ENCODE measurements at places on chromosomes 6 and 20.

- DNase-seq, result no peak
Measured at GRCh38 chr6:44800171-44800783, 412.8 kb downstream of the CDC5L start.

GRCh38 chr6:13435477-13436246 is 51.7 kb downstream of the GFOD1 start:
- no peak for DNase-seq

DNA sequence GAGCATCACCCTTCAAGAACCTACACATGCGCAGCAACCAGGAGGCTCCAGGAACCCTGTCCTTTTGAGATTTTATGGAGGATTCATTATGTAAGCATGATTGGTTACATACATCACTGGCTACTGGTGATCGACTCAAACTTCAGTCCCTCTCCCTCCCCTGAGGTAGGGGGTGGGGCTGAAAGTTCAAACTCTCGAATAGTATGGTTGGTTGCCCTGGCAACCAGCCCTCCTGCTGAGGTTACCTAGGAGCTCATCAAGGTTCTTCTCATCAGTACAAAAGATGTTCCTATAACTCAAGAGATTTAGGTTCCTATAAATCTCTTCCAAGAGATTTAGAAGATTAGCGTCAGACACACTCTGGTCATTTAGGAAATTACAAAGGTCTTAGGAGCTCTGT is 21.9 kb upstream of the ZSCAN9 start:
- no peak for DNase-seq

DNA sequence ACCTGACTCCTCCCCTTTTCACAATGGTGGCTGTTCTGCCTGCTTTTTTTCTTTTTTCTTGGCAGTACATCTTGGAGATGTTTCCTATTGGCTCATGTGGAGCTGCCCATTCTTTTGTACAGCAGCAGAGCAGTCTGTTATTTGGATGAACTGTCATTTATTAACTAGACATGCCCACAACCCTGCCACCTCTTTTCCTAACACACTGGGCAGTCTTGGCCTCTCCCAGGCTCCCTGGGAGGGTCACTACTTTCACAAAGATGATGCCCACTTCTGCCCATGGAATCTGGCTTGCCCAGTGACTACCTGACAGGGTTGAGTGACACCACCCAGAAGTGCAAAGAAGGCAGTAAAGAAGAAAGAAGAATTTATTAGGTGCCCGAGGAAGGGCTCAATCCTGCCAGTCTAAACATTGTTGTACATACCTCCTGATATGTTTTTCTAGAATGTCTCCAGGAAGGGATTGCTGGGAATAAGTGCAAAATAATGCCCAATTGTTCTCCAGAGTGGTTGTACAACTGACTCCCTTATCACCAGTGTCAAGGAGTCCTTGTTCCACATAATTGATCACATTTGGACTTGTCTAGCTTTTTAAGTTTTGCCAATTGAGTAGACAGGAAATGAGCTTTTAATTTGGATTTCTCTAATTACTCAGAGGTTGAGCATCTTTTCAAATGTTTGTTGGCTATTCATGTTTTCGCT is 19.7 kb upstream of the SCRT2 start:
- no peak for DNase-seq

DNA sequence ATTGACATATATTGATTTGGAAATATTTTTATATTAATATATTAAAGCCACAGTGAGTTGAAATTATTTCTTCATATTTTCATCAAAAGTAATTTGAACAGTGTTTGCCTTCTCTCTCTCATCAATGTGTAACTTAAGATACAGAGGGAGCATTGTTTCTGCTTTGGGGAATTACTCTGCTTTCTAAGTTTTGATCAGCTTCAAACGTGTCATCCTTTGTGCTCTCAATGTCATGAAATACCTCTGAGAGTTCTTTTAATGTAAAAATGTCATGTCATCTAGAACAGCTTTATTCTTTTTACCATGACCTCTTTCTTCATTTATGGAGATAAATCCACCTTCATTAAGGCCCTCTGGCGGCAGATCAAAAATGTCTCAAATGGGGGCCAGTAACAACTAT is 259.4 kb upstream of the STXBP5 start:
- no peak for DNase-seq

DNA sequence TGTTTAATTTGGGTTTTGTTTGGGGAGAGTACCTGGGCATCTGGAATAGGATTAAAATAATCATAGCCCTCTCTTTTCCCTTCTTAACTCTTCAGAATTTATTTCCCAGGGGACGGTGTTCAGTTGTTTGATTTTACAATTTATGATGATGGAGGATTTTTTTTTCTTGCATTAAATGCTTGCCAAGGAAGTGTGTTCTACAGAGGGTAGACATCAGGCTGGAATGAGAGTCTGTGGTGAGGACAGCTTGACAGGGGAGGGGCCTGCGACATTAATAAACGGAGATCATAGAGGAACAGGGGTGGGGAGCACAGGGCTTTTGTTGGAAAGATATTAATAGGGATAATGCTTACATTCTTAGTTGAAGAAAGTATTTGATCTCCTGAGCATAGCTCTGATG is 297.5 kb downstream of the CLIC5 start:
- DNase-seq, result no peak

DNA sequence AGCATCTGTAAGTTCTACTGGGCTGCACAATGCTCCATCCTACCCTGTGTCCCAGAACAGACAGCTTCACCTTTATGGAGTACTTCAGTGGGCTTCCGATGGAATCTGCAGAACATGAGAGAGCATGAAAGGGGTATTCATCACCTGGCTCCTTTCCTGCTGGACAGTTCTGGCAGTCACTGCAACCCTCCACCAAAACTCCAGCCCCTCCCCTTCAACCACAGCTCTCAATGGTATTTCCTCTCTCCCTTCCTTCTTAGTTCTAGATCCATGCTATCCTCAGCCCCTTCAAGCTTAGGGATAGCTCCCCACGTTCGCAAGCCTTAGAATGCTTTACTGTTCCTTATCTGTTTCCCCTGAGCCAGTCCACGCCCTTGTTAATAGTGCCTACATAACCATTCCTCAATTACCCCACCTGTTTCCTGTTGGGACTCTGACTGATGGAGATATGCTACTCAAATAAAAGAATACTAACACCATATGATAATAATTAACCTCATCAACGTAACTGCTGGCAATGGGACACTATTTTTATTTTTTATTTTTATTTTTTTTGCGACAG is 26.8 kb downstream of the TRAM2 start:
- no peak for DNase-seq

GRCh38 chr6:46914279-46914810 is 7.4 kb downstream of the ADGRF5 start:
- DNase-seq, result no peak

DNA sequence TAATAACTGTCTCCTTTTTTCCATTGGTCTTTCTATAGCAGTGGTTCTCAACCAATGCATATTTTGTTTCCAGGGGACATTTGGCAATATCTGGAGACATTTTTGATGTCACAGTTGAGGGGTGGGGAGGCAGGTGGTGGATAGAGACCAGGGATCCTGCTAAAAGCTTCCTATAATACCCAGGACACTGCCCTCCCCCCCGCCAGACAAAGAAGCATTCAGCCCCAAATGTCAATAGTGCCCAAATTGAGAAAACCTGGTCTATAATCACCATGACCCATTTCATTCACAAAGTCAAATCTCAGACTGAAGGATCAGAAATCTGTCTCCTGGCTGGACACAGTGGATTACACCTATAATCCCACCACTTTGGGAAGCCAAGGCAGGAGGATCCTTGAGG is 128.8 kb downstream of the BMP7 start:
- DNase-seq, result no peak

DNA sequence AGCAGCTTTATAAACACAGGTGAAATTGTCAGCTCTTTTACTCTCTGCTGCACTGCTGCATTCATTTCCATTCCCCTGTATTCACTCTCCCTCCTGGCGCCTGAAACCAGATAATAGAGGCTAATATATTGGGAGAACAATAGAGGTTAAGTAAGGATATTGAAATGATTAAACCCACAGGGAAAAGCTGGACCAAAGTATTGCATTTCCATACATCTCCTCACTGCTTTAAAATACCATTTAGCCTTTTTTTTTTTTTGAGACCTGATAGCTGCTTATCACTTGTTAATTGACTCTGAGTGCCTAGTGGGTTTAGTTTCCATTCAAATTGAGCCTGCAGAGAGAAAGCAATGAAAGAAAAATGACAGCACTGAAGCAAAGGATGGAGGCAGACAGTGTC is 540.5 kb upstream of the IMPG1 start:
- DNase-seq, result no peak

- no peak for DNase-seq
Measured at GRCh38 chr6:6694825-6695624, 106.5 kb downstream of the LY86 start.

DNA sequence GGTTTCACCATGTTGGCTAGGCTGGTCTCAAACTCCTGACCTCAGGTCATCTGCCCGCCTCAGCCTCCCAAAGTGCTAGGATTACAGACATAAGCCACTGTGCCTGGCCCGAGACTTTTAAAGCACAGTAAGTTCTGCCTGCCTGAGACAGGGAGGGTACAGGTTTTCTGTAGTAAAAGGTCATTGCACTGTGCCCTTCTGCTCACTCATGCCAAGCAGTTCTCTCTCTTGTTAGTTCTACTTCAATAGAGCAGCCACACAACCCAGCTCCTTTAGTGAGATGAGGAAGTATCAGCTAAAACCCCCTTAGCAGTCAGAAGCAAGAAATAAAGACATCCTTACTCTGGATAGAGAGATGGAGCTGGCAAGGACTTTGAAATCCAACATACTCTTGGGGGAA is 52.4 kb upstream of the ARMH2 start:
- DNase-seq, result no peak

GRCh38 chr20:17377231-17377630 is 150.4 kb downstream of the PCSK2 start:
- DNase-seq, result no peak

- DNase-seq, result no peak
Measured at GRCh38 chr6:93040375-93040774, 379.0 kb downstream of the EPHA7 start.

DNA sequence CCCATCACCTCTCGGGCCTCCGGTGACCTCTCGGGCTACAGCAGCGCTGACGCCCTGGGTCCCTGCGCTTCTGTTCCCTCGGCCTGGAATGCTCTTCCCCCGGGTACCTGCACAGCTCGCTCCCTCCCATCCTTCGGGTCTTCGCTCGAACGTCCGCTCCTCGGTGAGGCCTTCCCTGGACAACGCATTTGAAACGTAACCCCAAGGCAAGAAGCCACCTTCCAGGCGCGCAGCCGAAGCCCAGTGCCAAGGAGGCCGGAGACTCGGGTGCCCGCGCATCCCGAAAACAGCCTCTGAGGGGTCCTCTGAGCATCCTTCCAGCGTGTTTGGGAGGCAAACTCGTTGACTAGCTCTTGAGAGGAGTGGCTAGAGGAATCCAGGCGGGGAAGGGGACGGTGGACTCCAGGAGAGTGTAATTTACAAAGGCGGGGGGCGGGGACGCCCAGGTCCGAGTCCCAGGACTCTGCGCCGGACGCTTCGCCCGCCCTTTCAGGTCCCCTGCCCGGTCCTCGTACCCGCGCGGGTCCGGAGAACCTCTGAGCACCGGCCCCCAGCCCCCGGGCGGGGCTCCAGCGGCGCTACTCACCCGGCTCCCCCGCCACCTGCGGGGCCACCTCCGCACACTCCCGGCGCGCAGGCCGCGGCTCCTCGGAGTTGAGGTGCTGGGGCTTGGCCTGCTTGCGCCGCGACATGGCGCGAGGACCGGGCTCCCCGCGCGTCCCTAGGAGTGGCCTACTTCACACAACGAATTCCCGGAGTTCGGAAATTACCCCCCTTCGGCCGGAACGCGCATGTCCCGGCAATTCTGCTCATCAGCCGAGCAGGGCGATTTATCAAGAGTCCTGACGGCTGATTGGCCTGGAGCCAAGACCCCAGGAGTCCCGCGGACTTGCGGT is 86.8 kb downstream of the ZFP64 start:
- peak; percentile 11 for DNase-seq

GRCh38 chr20:45109634-45110033 is 5.3 kb downstream of the WFDC5 start:
- DNase-seq, result no peak

DNA sequence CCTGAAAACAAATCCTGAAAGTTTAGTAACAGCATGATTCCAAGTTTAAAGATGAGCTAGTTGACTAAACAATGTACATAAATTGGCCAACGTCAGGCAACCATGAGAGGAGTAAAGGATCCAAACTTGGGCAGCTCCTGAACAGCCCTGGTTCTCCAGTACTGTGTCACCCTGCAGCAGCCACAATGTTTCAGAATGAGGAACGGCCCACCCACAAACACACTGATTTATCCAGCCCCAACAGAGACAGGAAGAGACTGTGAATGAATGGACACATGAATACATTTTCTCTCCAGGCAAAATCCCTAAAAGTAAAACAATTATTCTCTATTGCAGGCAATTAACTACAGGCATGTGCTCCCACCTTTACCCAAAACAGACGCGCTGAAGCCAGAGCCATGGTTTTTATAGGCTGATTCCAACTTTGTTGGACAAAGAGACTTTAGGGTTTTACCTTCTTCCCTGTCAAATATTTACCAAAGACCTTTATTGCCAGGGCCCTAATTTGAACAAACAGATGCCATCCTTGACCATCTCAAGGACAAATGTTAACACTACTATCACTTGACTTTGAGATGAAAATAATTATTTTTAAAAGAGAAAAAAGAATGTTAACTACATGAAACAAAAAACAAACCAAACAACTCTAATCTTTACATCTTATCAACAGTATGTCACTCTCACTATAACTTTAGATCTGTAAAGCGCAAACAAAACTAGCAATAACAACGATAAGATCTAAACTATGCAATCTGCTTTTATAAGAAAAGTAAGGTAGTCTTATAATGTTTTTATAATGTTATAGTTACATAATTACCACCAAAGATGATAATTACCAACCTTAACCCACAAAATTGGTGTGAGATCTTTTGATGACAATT is 22.9 kb downstream of the CNKSR3 start:
- no peak for DNase-seq

- no peak for DNase-seq
Measured at GRCh38 chr6:153595903-153596302, 443.1 kb upstream of the OPRM1 start.

GRCh38 chr6:52503851-52504781 is 72.7 kb downstream of the TRAM2 start:
- no peak for DNase-seq

DNA sequence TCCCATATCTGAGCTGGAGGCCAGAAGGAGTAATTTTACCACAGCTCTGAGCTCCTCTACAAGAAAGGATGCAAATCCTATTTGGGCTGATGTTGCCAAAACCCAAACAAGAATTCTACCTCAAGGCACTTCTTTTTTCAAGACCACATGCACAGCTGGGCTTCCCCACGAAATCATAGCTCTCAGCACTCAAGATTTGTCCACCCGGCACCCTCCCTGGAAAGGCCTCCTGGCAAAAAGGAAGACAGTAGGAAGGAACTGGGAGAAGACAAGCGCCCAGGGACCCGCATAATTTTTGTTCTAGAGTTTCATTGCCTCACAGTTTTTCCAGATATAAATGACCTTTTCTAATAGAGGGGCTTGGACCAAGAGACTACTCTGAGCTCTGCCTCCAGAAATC is 90.5 kb downstream of the BANF2 start:
- DNase-seq, result no peak

GRCh38 chr6:162856885-162857284 is 129.1 kb downstream of the PACRG start:
- no peak for DNase-seq

GRCh38 chr6:116439522-116440051 is 21.6 kb upstream of the CALHM6 start:
- no peak for DNase-seq
